Sciatic nerve (tissue), 2 donors: ENCODE measurements at places on chromosomes 11 and 22. TPM values are rescaled to one million over a fixed set of nuclear protein-coding genes. Genes with fewer than 3 reads are reported as not detected.

Gene EFCAB6
- 4.4 TPM for total RNA-seq

- DNase-seq = no peak
Measured at GRCh38 chr11:116373104-116373944, 399.5 kb downstream of the BUD13 start.

DNA sequence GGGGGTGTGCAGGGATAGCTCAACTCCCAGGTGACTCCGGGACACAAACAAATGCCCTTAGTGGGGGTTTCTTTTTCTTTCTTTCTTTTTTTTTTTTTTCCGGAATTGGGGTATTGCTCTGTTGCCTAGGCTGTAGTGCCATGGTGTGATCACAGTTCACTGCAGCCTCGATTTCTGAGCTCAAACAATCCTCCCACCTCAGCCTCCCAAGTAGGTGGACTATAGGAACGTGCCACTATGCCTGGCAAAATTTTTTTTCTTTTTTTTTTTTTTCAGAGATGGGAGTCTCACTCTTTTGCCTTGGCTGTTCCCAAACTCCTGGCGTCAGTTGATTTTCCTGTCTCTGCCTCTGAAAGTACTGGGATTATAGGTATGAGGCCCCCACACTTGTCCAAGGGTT lies 13.8 kb upstream of the ZNF280A start:
- no peak for DNase-seq

- DNase-seq = no peak
Measured at GRCh38 chr22:50310031-50310722, 2.7 kb upstream of the PLXNB2 start.

DNA sequence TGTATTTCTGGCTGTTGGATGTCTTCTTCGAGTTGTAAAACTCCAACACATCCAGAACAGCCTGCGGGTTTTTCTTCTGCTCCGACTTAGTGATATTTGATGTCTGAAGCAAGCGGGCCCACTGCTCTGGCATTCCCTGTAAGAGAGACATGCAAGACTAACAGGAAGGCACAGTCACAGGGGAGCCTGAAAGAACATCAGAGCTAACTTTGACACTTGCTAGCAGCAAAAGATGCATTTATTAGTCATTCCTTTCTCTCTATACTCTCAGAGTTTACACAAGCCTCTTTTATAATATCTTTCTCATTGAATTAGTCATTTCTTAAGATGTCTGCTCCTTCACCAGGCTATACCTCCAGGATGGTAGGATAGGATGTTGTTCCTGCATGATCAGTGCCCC lies 77.8 kb upstream of the GDPD4 start:
- DNase-seq = no peak

- DNase-seq = no peak
Measured at GRCh38 chr11:126393143-126393542, 37.7 kb downstream of the ST3GAL4 start.

Gene MUC6
- not detected for total RNA-seq

Gene KDELR3
- total RNA-seq = 15.4 TPM

- DNase-seq = peak; percentile 62
Measured at GRCh38 chr11:2807801-2808241, 77.8 kb downstream of the CDKN1C start.

- DNase-seq = no peak
Measured at GRCh38 chr11:72330131-72330727, 86.3 kb upstream of the PHOX2A start.

DNA sequence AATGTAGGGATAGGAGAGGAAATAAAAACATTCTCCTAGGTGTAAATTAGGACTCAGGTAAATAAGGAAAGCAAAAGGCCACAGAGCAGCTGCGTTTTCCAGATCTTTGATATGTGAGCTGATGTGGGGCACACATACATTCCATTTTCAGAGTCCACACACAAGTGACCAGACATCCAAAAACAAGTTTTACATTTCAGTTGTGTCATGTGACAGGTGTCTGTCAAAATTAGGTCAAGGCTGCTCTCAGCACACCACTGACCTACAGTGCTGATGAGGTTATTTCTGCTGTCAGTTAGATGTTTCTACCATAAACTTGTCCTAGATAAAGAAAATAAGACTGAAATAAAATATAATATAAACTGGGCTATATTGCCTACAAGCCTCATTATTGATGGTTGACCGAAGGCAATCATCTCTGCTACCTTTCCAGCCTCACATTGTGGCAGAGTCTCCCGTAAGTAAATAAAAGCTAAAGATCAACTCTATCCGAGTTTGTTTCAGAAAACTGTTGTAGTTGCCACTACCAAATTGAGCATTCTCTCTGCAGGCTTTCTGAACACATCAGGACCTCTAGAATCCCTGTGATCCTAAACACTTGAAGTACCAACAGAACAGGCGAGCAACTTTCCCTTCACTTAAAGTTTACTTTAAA lies 7.9 kb downstream of the ARHGAP20 start:
- no peak for DNase-seq

DNA sequence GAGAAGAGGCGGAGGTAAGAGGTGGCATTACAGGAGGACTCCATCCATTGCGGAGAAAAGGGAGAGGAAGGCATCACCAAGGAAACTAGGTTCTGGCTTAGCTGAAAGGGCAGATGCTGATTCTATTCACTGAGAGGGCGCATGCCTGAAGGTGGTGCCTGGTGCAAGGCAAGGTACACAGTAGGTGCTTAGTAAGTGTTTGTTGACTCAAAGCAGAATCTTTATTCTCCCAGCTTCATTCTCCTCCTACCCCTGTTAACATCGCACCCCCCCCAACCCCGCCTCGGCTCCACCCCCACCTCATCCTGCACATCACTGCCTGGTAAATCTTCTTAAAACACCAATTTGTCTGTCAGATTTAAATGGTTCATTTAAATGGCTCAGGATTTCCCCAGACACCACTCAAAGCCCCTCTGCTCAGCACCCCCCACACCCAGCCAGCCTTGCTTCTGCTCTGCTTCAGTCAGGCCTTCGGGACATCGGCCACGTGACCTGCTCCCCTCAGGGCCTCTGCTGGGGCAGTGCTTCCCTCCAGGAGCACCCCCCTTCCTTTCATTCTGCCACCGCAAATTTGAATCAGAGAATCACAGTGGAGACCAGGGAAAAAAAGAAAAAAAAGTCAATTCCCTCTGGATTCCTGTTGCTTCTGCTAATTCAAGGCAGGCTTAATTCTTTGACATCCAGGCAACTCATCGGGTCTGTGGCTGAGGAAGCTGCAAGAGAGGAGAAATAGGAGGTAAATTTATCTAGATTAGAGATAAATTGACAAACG lies 17.8 kb upstream of the RCN1 start:
- no peak for DNase-seq

DNA sequence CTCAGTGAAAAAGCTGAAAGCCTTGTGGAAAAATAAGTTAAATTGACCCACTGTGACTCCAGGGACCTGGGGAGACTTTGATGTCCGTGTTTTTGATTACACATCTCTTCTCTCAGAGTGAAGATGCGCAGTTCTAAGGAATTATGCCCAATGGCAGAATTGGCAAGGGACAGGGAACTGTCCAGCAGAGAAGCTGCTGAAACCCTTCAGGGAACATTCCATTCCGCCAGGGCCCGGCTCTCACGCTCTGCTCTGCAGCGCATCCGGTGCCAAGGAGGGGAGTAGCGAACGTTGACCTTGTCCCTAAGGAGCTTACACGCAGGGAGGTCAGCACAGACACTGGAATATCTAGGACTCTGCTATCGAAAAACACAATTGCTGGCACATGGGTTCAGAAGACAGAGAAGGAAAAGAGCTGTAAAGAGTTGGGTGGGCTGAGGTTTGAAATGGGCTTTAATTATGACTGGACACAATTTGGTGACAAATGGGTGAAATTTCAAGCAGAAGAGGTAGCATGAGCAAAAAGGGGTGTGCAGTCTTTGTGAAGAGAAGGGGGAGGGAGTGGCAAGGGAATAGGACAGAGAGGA lies 64.5 kb upstream of the B3GAT1 start:
- peak; percentile 49 for DNase-seq

DNA sequence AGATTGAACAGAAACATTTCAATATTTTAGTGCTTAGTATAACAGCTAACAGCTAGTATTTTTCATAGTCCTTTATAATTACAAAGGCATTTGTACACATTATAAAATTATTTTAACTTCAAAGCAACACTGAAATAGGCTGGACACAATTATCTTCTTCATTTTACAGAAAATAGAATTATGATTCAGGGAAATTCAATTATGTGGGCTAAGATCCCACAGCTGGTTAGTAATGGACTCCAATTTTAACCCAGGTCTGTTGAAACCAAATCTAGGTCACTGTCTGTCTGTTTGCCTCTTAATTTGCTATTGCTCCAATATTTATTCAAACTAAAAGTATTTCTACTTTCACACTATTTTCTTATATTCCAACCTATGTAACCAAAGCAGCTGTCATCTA lies 154.1 kb upstream of the CTSC start:
- DNase-seq = no peak

DNA sequence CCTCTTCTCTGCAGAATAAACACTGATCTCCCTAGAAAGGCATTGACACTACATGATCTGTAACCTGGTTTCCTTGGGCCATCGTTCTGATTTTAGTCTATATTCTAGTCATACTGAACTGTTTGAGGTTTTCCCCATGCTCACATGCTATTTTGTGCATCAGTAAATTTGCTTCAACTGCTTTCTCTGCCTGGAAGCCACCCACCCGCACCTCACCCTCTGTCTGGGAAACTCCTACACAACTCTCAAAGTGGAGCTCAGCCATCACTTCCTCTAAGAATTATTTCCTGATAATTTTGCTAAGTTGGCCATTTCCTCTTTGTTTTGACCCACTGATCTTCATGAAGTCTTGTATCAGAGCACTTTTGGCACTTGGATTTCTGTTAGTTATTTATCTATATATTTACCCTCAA lies 36.1 kb downstream of the MMP20 start:
- DNase-seq = no peak

Gene CCDC73
- total RNA-seq = not detected

DNA sequence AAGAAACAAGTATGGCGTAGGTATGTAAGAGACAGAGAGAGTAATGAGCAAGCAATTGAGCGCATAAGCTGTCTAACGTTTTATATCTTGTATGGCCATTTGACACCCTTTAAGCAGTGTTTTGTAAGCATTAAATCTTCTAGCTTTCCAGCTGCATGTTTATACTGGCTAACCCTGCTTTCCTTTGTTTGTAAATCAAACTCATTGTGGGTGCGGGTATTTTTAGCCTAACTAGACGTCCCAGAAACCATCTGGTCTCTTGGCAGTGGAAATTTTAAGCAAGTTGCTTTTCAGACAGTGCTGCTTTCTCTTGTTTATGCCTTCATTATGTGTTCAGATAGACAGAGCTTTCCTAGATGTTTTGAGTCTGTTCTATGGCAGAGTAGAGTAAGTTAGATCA lies 73.5 kb downstream of the RNF169 start:
- DNase-seq = no peak

Gene PARVG
- 16.7 TPM for total RNA-seq

DNA sequence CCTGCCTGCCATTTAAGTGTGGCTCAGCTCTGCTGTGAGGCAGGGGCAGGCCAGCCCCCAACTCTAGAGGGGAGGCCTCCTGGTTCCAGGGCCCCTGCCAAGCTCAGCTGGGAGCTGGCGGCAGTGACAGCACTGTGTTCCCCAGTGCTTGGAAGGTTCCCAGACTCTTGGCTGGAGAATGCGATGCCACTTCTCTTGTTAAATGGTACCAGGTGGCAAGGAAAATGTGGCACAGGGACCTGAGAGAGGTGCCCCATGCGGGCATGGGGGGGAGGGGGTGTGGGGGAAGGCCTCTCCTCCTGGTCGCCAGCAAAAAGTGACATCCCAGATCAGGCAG lies 8.4 kb upstream of the TNFRSF13C start:
- DNase-seq = no peak

DNA sequence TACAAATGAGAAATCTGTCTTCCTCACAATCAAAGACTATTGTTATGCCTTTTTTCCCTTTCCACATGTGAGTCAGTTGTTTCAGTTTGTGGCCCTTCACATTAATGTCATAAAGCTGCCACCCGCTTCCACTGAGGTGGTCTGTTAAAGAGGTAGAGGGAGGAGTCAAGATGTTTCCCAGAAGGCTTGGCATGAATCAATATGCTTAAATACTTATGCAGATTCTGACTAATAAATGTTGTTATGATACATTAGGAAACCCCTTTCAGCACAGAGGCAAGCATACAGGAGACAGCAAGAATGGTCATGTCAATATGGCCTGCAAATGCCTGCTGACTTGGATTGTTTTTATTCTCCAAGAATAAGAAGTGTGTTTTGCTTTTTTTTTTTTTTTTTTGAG lies 6.5 kb downstream of the RTN3 start:
- DNase-seq = no peak

Gene TRPC6
- total RNA-seq = 3.3 TPM

Gene NCAM1
- total RNA-seq = 84.7 TPM

Gene LAYN
- total RNA-seq = 11.0 TPM

GRCh38 chr11:77557553-77557952 lies 32.2 kb upstream of the AQP11 start:
- no peak for DNase-seq
